Prostate gland (tissue), 2 donors: ENCODE measurements at places on chromosomes 2 and 18. TPM values are rescaled to one million over a fixed set of nuclear protein-coding genes. Genes with fewer than 3 reads are reported as not detected.
A peak's percentile ranks its signal among the peaks of the same experiment; 100 is the strongest.

PTH2R gene
- 0.34 TPM for total RNA-seq

TUBA4B gene
- total RNA-seq: not detected

DUSP19 gene
- total RNA-seq: 2.5 TPM

GRCh38 chr18:34978953-34979608, 62.1 kb upstream of the MAPRE2 start:
- peak overlapping the region; percentile 44 for H3K4me3 ChIP-seq
- no peaks in the 10 kb centered on the region for H3K27me3 ChIP-seq
- DNase-seq: peak; percentile 70
- H3K4me1 ChIP-seq: no peaks in the 10 kb centered on the region
- peak overlapping the region; percentile 58 for H3K27ac ChIP-seq
- no peaks in the 10 kb centered on the region for H3K36me3 ChIP-seq

DNA sequence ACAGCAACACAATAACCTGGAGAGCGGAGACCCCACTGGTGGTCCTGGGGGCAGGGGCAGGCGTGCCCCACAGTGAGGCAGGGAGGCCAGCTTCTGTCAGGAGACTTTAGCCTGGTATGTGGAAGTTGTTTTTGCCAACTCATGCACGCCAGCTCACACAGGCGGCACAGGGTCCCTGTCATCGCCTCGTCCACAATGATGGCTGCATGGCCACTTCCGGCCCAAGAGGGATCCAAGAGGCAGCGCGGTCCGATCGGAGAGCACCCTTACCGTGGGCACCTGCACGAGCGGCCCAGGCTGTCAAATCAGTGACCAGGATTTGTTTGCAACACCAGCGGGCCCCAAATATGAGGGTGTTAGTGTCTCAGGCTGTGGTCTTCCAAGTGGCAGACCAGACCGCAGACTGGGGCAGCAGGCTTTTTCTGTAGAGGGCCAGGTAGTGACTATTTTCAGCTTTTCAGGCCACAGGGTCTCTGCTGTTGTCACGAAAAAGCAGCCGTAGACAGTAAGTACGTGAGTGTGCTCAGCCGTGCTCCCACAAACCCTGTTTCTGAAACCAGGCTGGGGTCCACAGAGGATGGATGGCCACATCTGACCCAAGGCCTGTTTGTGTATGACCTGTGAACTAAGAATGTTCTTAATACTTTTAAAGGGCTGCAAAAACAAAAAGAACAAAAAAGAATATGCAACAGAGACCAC, 21.2 kb downstream of the SNED1 start:
- H3K27ac ChIP-seq: no peak overlapping the region
- H3K27me3 ChIP-seq: no peaks in the 10 kb centered on the region
- peaks cover 2% of the 10 kb centered on the region for H3K4me1 ChIP-seq
- DNase-seq: no peak
- H3K4me3 ChIP-seq: no peak overlapping the region

DNA sequence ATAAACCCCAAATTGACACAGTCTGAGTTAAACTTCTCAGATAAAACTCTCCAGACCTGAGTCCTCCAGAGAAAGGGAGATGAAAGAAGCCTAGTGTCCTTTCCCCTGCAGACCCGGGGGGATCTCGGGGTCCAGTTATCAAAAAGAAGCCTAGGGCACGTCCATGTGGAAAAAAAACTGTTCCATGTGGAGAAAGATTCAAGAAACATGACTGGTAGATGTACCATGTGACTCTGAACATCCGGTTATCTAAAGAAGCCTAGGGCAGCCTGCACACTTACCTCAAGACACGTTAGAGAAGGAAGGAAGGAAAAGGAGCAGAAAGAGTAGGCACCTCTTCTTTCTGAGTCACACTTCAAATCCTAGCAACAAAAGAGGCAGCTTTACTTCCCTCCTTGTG, 421.0 kb downstream of the LRATD1 start:
- H3K4me3 ChIP-seq: no peak overlapping the region
- H3K36me3 ChIP-seq: no peaks in the 10 kb centered on the region

GRCh38 chr18:657311-658000, at the start of gene TYMS:
Gene TYMS, plus strand, starts transcription at chr18:657653. Its CDS starts 90 bp downstream, at chr18:657743.
- H3K27ac ChIP-seq: peak within 1 kb of the TSS; percentile 27
- H3K36me3 ChIP-seq: no peaks in the 10 kb centered on the region
- DNase-seq: peak; percentile 17
- H3K4me3 ChIP-seq: peak within 1 kb of the TSS; percentile 59
- no peaks in the 10 kb centered on the region for H3K4me1 ChIP-seq
- no peaks in the 10 kb centered on the region for H3K27me3 ChIP-seq

DNA sequence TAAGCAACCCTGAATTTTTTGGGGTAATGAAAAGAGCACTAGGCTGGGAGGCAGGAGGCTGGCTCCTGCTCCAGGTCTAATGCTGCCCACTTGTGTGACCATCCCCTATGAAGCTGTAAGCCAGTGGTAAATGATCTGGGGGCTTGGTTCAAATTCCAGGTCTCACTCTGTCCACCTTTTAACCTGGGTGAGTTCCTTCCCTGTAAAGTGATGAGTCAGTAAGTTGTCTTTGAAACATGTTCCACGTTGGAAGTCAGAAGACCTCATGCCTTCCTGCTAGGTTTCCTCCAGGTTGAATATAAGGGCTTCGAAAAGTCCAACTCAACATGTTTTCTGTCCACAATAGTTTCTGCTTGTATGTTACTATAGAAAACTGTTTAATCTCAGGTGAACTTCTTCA, 160.9 kb upstream of the MYT1L start:
- no peaks in the 10 kb centered on the region for H3K4me1 ChIP-seq
- no peaks in the 10 kb centered on the region for H3K27me3 ChIP-seq
- H3K4me3 ChIP-seq: no peak overlapping the region
- no peak overlapping the region for H3K27ac ChIP-seq
- H3K36me3 ChIP-seq: no peaks in the 10 kb centered on the region
- no peak for DNase-seq
